ENCODE measurements at places on chromosomes 1 and 21.

DNA sequence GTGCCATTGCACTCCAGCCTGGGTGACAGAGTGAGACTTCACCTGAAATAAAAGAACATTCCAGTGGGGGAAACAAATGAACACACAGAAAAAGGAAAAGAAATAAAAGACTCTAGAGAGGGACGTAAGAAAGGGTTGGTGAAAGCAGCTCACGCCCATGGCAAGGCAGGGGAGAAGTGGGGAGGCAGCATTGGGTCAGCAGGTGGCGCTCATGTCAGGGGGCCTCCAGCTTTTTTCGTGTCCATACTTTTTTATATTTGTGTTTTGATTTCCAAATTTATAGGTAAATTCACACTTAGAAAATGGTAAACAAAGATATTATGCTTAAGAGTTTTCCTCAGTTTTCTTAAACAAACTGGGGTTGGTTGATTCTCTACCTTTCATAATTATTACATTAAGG, 45.5 kb downstream of the VPS13D start:
- peak; percentile 40 for DNase-seq

DNA sequence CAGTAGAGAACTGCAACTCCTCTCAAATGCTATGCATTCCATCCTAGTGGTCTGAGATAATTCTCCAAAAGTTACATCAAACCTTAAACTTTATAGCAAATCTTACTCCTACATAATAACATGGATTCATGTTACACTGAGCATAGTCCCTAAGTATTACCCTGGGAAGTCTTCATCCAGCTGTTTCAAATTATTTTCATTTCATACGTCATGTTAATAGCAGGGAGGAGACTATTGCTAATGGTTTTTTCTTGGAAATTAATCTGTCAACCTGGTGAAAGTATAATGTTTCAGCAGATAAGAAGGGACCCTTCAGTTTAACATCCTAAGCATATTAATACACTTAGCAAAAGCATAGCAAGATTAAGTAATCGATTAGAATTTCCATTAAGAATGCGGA, 318.1 kb downstream of the USP25 start:
- no peak for DNase-seq

DNA sequence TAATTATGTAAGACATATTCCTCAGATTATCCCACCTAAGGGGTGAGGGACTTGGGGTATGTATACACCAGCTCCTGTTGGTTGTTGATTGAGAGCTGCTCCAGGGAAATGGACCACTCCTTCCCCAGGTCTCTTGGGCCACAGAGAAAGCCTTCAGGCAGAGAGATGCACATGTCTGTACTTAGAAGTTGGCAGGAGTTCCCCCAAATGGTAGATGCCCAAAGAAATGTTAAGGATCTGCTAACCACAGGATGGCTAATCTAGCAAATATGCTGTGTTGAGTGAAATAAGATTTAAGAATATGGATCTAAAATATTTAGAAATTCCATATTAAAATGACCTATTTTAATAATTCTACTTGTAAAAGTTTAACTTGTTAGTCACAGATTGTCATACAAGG, 100.8 kb upstream of the DNAH14 start:
- DNase-seq: no peak

- no peak for DNase-seq
These were observed 59.6 kb downstream of the CAMK2N1 start for GRCh38 chr1:20426371-20426770.

- DNase-seq: no peak
These were observed 40.9 kb downstream of the SMYD2 start for GRCh38 chr1:214321705-214322453.
